ENCODE measurements at places on chromosomes 5 and 9.

DNA sequence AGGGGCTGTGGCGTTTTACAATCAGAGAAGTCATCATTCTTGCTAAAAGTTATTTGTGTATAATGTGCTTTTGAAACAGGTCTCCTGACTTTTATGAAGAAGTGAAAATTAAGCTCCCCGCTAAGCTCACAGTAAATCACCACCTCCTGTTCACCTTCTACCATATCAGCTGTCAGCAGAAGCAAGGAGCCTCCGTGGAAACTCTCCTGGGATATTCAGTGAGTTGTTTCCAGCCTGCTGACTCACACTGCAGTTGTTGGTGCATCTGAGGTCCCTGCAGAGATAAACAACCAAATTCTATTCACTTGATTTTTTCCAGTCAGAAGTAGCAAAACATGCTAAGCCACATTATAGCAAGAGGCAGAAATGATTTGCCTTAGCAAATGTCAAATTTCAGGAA, 156.7 kb downstream of the DOCK8 start:
- no peak for DNase-seq

DNA sequence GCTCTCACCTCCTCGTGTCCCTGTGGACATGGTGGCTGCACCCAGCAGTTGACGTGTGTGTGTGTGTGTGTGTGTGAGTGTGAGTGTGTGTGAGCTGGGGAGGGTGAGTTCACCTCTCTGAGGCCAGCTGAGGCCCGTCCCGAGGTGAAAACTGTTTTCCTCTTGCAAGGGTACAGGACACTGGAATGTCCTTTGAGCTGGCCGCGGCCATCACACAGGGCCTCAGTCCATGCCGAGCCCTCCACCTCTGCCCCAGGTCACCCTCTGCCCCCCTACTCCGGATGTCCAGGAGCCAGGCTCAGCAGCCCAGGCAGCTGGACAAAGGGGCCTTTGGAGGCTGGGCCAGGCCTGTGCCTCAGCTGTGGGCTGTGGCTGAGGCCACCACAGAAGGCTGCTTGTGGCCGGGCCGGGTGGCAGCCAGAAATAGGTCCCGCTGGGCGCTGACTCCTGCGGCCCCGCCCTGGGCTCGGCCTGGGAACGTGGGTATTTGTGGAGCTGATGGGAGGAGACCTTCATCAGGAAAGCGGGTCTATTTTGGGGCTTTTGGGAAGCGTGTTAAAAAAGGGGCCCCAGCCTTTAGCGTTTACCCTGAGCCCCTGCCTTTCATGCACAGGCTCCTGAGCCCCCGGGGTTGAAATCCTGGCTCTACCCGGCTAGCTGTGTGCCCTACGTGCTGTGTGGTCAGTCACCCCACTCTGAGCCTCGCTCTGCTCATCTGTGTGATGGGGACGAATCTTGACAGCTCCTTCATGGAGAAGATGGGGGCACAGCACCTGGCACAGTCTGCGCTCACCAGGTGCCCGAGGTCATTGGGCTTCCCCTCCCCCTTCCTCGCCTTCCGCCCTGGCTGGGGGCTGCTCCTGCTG, 75.1 kb upstream of the IER5L start:
- no peak for DNase-seq

DNA sequence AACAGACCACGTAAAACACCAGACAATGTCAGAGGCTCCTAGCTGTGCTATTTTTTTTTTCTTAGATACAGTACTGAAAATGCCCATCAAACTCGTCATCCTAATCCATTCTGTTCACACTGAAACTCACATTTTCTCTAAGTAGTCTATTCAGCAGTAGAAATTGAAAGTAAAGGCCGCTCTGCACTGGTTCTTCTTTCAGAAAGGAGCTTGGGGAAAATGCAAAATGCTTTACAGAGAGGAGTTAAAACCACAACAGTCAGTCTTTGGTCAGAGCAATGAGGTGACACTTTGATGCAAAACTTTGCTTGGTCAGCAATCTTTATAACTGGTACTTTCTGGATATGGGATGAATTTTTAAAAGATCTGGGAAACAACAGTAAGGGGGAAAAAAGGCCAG, 43.8 kb upstream of the SUSD1 start:
- DNase-seq, result no peak

GRCh38 chr5:63247651-63248050, 669.0 kb downstream of the LRRC70 start:
- no peak for DNase-seq

GRCh38 chr9:16293610-16294009, 576.9 kb downstream of the BNC2 start:
- no peak for DNase-seq

DNA sequence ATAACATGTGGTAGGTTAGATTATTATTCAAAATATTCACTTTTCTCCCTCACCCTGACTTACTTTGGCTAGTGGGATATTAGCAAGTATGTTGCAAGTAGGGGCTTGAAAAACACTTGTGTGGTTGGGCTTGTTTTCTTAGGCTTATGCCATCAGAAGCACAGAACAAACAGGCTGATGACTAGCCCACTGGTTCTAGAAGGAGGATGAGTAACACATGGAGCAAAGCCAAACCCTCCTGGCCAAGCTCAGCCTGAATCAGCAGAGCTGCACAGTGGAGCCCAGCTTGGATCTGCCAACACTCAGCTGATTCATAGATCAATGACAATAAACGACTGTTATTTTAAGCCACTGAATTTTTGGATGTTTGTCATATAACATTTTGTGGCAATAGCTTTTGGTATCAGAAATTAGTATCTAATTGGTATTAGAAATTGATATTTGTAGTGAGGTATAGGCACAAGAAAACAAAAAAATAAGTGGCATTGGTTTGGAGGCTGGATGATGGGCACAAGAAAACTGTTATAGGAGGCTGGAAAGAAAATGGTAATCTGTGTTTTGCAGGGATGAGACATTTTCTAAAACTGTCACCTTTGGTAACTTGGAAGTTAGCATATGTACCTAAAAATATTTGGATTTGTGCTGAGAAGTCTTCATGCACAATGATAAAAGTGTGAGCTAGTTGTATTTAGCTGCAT, 46.1 kb upstream of the ZBED3 start:
- no peak for DNase-seq

All from NCI-H1417 (cell line).